Activated naive CD8-positive, alpha-beta T cell treated with anti-CD3 and anti-CD28 coated beads, Interleukin-2, amount 10 ng/mL, durations not matched to agents 7 days and 5 days (primary cell): ENCODE measurements at places on chromosomes 5 and 9. TPM values are rescaled to one million over a fixed set of nuclear protein-coding genes. Genes with fewer than 3 reads are reported as not detected.

DNA sequence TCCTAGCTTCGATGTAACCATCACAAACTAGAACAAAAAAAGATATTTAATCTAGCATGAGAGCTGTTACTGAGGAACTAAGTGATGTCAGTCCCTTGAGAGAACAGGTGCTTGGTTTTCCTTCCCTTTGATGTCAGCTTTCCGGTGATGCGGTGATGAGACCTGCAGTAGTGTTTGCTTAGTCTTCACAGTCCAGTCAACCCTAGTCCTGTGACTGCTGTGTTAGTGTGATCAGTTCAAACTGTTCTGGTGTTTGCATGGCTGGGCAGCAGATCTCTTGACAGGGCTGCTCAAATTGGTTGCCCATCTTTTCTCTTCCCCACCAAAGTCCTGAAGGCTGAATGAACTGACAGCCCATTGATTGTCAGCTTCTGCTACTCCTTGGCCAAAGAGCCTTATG, 608.6 kb upstream of the DAB2 start:
- no peak overlapping the region for H3K27ac ChIP-seq
- peaks cover 8% of the 10 kb centered on the region for H3K27me3 ChIP-seq
- no peak overlapping the region for H3K4me3 ChIP-seq
- DNase-seq, result no peak
- H3K36me3 ChIP-seq, result no peaks in the 10 kb centered on the region
- H3K4me1 ChIP-seq, result peaks cover 3% of the 10 kb centered on the region

- no peak overlapping the region for H3K4me3 ChIP-seq
- no peak overlapping the region for H3K27ac ChIP-seq
- H3K4me1 ChIP-seq, result no peaks in the 10 kb centered on the region
- H3K27me3 ChIP-seq, result no peaks in the 10 kb centered on the region
These were observed 160.3 kb downstream of the DAB2IP start for GRCh38 chr9:121811751-121812150.

The CATSPER3 gene
- 0.40 TPM for total RNA-seq

The SPRY4 gene
- total RNA-seq, result 0.96 TPM
